Psoas muscle (tissue), 8 donors: ENCODE measurements at places on chromosomes 13 and 19.
A peak's percentile ranks its signal among the peaks of the same experiment; 100 is the strongest.

DNA sequence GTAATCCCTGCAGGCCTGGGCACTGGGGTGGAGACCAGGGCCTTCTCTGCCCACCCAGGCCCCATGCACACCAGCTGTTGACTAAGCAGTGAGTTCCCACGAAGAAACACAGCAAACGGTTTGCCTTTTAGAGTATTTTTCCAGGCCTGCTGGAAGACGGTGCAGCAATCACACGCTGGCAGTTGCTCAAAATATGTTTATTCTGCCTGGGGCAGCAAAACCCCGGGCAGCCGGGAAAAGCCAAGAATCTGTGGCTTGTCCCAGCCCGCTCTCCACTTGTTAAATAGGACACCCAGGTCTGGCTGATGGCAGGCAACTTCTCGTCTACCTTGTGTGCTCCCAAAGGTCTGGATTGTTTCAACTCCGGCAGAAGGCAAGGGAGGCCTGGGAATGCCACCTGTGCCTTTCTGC, 40.8 kb downstream of the GGACT start:
- peaks cover 10% of the 10 kb centered on the region for H3K4me1 ChIP-seq
- DNase-seq: no peak
- no peak overlapping the region for H3K27ac ChIP-seq
- H3K27me3 ChIP-seq: no peaks in the 10 kb centered on the region
- no peaks in the 10 kb centered on the region for H3K36me3 ChIP-seq

GRCh38 chr13:63307228-63307627, 1891.6 kb upstream of the PCDH20 start:
- no peaks in the 10 kb centered on the region for H3K36me3 ChIP-seq
- no peak overlapping the region for H3K27ac ChIP-seq
- no peaks in the 10 kb centered on the region for H3K4me1 ChIP-seq
- H3K4me3 ChIP-seq: no peak overlapping the region
- no peaks in the 10 kb centered on the region for H3K27me3 ChIP-seq

DNA sequence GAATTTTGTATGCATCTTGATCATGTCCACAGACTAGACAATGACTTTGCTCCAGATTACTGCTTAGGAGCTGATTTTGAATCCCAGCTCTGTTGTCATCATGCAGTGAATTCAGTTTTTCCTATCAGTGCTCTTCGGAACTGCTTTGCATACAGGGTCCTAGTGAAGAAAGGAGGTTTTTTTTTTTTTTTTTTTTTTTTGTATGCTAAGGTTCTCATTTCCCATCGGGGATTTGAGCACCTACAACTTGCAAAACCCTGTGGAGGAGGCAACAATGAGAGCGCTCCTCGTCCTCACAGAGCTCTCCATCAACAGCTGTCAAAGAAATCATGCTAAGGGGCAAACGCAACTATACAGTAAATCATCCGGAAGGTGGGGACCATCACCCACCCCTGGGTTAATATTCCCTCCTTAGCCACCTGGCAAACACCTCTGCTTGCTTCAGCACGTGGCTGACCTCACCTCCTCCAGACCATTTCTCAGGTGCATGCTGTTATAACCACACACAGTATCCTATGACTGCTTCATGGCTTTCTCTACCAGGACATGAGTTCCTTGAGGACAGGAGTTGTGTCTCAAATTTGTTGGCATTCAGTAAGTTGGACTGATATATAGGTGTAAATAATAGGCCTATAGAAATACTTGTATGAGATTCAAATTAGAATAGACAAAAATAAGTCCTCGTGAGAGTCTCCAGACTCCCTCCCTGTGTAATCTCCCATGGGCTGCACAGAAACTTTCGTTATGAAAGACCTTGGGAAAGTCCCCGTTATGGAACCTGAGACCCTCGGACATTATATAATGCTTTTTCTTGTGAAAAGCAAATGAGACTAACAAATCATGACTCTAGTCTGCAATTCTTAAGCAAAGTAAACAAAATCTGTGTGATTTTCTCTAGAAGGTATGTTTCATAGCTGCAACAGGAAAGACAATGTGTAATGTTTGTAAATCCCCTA, 113.8 kb downstream of the KATNAL1 start:
- no peaks in the 10 kb centered on the region for H3K4me1 ChIP-seq
- H3K36me3 ChIP-seq: no peaks in the 10 kb centered on the region
- H3K27ac ChIP-seq: no peak overlapping the region
- no peak for DNase-seq
- no peaks in the 10 kb centered on the region for H3K27me3 ChIP-seq

DNA sequence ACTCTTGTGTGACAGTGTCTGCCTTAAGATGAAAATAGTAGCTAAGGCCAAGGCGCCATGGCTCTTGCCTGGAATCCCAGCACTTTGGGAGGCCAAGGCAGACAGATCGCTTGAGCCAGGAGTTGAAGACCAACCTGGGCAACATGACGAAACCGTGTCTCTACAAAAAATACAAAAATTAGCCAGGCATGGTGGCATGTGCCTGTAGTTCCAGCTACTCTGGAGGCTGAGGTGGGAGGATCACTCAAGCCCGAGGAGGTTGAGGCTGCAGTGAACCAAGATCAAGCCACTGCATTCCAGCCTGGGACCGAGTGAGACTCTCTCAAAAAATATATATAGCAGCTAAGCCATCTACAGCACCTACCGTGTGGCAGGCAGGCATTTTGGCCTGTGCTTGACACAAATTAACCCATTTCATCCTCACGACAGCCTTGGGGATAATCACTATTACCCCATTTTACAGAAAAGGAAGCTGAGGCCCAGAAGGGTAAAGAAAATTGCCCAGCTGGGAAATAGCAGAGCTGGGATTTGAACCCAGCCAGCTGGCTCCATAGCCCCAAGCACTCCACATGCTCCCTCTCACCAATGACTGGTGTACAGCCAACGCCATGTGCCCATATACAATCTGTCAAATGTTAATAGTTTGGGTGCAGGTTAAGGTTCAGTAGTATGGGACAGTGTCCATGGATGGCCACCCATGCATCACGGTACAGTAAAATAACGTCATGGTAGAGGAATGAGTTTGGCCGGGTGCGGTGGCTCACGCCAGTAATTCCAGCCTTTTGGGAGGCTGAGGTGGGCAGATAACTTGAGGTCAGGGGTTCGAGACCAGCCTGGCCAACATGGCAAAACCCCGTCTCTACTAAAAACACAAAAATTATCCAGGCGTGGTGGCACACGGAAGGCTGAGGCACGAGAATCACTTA, 3.1 kb downstream of the SLC1A5 start:
- peaks cover 27% of the 10 kb centered on the region for H3K27me3 ChIP-seq
- H3K4me1 ChIP-seq: peaks cover 9% of the 10 kb centered on the region
- no peak for DNase-seq
- H3K36me3 ChIP-seq: peaks cover 5% of the 10 kb centered on the region
- peak overlapping the region; percentile 65 for H3K27ac ChIP-seq

DNA sequence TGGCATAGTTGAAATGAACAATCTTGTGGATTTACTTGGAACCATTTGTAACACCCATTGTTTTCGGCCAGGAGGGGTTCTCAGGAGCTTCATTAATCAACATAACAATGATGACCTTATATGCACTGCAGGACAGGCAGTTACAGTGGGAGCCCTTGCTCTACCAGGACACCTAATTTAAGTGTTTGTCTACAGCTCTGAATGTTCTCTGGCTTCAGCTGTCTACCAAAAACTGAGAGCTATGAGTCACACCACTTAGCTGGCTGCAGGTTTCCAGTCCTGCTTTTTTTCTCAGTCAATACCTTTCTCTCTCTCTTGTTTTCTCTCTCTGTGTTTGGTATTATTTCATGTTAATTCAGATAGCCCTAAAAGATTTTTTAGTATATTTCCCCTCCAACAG, 105.4 kb upstream of the MBNL2 start:
- no peaks in the 10 kb centered on the region for H3K36me3 ChIP-seq
- peaks cover 43% of the 10 kb centered on the region for H3K4me1 ChIP-seq
- no peaks in the 10 kb centered on the region for H3K27me3 ChIP-seq
- H3K4me3 ChIP-seq: no peak overlapping the region
- peak overlapping the region; percentile 42 for H3K27ac ChIP-seq

DNA sequence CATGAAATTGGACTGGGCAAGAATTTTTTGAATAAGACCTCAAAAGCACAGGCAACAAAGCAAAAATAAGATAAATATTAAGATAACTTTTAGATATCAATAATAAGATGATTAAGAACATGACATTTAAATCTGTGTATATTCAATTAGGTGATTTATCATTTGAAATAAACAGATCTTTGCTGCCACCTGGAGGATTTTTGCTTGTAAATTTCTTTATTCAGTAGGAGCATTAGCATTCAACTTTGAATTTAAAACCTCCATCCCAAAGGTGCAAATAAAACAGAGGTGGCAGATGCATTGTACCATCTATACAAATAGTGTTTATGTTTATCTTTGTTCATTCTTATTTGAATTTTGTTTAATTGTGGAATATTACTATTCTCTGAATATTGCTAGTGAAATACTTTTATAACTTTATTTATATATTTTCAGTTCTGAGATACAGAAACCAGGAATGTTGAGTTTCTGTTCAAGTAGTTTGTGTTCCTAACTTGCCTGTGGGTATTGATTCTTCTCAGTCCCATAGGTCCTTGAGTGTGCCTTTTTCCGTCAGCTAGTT, 20.9 kb downstream of the COG6 start:
- no peak overlapping the region for H3K4me3 ChIP-seq
- DNase-seq: no peak
- no peaks in the 10 kb centered on the region for H3K4me1 ChIP-seq
